ENCODE measurements at places on chromosomes 5 and 9. TPM values are rescaled to one million over a fixed set of nuclear protein-coding genes. Genes with fewer than 3 reads are reported as not detected.

Gene CENPH
- total RNA-seq = 14.8 TPM

Gene WDR31
- 4.1 TPM for total RNA-seq

Gene FUT7
- total RNA-seq = not detected

DNA sequence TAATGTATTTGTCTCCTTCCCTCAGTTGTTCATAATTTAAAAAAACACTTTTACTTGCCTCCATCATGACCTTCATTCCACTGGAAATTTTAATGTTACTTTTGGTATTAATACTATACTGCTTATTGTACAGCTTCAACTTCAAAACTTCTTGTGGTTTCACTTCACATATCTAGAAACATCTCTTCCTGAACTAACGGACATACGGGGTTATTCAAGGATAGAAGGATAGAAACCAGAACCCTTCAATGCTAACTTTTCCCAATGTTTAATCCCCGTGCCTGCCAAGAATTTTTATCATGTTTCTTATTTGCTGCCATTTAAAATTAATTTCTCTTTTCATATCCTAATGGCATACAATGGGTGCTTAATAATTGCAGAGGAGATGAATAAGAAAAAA lies 36.3 kb upstream of the SETD9 start:
- no peak for DNase-seq

- DNase-seq = no peak
Measured at GRCh38 chr9:9174358-9174757, 1374.8 kb upstream of the DMAC1 start.
